Suppressor macrophage treated with lipopolysaccharide for 1 hour (primary cell): ENCODE measurements at places on chromosomes 7 and 10.
A peak's percentile ranks its signal among the peaks of the same experiment; 100 is the strongest.

DNA sequence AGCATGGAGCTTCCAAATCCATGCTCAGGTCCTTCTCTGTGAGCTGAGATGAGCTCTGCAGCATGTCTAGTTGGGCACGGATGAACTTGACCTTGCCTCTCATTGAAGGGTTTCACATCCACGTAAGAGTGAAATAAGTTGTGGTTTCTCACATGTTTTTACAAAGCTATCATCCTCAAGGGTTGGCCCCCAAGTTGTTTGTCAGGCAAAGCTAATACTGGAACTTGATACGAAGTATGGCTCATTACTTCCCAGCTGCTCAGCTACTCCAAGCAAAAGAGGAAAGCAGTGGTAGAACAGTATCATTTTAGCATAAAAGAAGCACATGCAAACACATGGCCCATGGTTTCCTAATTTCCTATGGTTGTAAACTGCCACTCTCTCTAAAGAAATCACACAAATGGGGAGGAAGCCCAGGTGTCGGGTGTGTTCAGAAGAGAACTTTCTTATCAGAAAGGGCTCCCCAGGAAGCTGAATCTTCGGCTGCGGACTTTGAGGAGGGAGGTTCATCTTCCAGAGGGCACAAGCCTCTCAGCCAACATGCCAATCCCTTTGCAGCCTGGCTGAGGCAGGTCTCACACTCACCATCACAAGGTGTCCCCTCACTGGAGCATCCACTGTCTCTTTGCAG is 45.3 kb downstream of the PDLIM1 start:
- DNase-seq: no peak

GRCh38 chr10:85147346-85148250 is 819.2 kb downstream of the CCSER2 start:
- no peak for DNase-seq

DNA sequence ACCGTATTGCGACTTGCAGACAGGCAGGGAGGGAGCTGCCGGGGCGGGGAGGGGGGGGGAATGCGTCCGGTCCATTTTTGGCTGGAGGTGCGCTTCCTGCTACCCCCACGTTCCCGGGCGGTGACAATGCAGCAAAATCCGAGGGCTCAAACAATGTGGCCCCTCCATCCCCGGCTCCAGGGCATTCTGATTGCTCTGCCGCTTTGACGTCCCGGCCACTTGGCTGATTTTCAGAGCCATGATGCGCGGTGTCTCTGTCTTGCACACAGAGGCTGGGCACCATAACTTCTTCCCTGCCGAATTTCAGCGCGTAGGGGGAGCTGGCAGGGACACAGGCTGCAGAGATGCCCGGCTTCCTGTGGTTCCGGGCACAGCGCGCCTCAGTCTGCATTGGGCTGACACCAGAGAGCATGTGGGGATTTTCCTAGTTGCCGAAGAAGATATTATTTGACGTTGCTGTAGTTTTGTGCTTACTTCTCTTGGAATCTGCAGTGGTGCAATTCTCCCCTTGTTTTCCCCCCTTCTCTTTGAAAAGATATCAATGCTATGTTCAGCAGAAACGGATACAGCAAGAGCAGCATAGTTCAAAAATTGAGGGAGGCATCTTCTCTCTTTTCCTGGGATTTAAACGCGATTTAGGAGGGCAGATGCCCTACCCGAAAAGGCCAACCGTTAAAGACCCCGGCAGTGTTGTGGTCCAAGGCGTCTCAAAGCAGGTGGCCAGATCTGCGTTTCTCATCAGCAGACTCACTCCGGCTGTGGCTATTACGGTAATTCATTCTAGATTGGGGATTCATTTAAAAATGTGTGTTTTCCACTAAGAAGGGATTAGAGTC is 1.4 kb downstream of the HECW1 start:
- DNase-seq: no peak

DNA sequence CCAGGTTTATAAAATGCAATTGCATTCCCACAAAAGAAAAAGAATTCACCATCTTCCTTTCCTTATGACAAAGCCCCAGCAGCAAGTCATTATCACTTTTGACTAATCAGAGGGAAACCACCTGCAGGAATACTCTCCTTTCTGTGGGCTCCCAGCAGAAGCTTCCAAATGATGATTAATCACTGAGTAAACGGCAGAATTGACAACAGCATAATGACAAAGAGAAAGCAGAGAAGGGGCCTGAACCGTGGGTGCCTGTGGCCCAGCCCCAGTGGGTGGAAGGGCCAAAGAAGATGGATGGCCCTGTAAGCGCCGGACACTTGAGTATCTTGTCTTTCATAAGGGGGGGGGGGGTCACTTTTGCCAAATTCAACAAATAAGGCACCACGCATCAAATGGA is 152.4 kb upstream of the NRBF2 start:
- peak; percentile 41 for DNase-seq

GRCh38 chr7:37531225-37531624 is 82.6 kb upstream of the ELMO1 start:
- peak; percentile 50 for DNase-seq

DNA sequence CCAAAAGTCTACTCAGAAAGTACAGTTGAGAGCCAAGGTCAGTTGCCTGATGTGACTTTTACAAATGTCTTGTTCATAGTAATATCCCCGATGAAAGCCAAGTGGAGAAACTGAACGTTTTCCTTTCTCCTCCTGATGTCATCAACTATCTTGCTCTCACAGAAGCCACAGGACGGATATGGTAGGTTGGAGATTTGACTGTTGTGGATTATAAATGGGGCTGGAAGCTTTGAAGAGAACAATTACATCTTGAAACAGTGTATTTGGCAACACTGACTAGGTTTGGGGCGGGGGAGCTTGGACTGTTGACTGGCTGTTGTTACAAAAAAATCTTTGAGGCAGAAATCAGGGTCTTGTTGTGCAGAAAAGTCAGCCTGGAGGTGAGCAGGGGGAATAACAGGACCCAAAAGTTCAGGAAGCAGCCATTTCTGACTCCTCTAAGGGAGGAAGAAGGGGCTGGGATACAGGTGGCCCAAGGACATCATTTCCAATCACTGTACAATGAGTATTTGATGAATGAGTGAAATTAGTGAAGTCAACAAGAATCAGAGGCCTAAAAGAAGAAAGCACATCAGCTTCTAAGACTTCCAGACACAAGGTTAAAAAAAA is 24.3 kb downstream of the PLEKHS1 start:
- no peak for DNase-seq

GRCh38 chr7:157440346-157441022 is 103.7 kb downstream of the DNAJB6 start:
- DNase-seq: no peak

DNA sequence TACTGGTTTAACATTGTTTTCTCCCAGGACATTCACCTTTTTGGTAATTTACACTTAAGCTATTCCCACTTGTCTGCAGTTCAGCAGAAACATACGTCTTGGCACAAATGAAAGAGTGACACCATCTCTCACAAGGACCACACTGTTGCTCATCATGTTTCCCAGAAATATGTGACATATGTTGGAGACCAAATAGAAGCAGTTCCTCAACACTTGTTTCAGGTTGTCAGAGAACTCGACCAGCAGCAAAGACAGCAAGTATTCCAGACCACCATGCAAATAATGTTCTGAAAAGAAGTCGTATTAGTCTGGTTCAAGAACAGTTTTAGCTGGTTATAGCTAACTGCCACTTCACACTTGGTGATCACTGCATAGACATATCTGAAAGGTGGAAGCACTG is 81.3 kb upstream of the KLF6 start:
- peak; percentile 67 for DNase-seq

DNA sequence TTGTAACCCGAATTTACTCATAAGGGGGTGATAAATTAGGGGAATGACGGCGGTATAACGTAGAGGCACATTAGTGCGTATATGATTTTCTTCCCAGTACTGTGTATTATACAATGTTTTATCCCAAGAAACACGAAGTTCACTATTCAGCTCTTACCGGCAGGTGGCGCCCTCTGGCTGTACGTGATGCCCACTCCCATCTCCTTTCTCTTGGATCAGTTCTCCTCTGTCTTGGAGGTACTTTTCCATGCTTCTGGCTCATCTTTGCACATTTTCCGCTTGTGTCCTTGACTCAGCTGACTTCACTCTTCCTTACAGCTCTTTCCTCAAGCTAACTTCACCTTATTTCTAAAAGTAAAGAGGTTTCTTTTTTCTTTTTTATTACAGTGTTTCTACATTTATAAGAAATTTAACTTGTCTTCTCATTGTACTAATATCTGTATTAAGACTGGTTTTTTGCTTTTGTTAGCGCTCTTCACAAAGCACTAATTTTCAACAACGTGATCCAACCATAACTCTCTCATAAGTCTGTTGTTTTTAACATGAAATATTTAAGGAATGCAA is 21.3 kb downstream of the TMEM176B start:
- peak; percentile 92 for DNase-seq

DNA sequence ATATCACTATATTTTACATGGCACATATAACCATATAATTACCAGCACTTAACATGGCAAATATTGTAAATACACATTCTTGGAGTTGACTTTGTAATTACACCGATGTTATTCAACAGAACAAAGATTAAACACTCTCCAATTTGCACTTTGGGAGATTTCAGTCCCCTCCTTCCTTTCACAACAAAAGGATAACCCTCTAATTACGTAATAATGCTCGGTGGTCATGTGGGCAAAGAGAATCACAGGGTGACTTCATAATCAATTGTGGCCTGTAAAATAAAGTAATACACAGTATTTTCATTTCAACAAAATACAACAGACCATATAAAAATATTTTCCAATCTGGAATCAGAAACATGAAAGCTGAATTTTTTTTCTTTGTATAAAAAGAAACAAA is 73.2 kb downstream of the RHOBTB1 start:
- DNase-seq: no peak

GRCh38 chr10:13672548-13672947 is 85.8 kb downstream of the PRPF18 start:
- DNase-seq: no peak

DNA sequence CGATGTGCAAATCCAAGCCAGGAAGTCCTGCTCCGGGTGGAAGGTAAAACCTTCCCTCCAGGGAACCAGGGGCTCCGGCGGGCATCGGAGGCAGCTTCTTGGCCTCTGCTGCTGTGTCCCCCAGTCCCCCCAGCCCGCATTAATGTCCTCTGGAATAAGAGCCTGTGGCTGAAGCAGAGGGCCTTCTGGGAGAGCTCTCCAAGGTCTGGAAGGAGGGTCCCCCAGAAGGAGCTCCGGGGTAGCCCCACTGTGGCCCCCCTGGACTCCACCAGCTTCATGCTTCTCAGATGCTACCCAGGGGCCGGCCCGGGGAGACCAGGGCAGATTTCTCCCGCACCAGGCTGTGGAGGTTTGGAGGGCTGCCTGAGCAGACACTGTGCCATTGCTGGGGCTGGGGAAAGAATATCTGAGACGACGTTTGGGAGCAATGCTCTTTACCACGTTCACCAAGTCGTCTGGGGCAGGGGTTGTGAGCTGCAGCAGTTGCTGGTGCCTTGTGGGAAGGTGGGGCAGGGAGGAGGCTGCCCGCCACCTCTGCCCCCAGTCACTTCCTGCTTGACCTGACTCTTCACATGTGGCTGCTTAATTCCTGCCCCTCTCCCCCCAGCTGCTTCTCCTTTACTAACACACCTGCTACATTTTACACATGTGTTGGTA is 8.3 kb downstream of the ZNF853 start:
- no peak for DNase-seq

DNA sequence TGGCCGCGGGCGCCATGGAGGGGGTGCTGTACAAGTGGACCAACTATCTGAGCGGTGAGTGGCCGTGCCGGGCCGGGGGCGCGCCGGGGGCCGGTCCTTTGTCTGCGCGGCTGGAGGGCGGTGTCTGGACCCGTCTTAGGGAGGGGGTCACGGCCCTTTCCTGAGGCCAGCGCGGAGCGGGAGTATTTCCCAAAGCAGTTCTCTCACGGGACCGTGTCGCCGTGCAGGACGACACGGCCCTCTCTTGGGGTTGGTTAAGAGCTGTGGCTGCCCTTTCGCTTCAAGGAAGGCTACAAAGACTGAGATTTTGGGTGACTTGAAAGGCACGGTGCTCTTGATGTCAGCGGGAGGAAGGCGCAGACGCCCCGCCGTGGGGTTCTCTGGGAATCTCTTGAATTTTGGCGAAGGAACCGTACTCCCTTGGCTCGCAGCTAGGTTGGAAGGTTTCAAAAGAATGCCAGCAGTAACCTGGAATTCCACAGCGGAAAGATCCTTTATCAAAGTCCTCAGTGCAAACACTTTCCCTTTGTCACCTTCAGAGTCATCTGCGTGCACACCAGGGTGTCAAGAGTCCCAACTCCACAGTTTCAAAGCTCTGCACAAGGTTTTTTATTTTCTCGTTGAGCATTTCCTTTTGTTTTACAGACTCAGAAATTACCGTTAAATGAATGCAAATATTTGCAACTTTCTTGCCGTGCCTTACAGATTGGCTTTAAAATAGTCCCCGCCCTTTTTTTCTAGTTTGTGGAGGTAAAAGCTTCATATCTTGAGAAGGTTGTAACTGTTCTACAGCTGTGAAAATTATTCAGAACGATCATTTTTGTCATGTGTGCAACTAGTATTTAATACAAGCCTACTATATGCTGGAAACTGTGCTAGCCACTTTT is 780 bp downstream of the PLEKHA8 start:
- peak; percentile 63 for DNase-seq
